ENCODE measurements at places on chromosomes 7 and 10. TPM values are rescaled to one million over a fixed set of nuclear protein-coding genes. Genes with fewer than 3 reads are reported as not detected.

DNA sequence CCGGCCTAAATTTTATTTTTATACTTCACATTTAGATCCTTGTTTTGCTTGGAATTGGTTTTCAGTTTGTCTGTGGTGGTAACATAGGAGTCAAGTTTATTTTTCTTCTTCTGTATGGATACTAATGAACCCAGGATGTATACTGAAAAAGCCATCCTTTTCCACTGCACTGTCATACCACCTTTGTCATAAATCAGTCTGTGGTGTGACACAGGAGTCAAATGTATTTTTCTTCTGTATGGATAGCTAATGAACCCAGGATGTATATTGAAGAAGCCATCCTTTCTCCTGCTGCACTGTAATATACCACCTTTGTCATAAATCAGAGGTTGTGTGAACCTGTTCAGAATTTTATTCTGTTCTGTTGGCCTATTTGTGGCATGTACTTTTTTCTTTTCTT is 21.4 kb downstream of the VPS26A start:
- H3K27me3 ChIP-seq, result no peaks in the 10 kb centered on the region
- H3K4me3 ChIP-seq, result no peak overlapping the region
- no peak for DNase-seq
- no peak overlapping the region for H3K27ac ChIP-seq
- no peaks in the 10 kb centered on the region for H3K36me3 ChIP-seq

DNA sequence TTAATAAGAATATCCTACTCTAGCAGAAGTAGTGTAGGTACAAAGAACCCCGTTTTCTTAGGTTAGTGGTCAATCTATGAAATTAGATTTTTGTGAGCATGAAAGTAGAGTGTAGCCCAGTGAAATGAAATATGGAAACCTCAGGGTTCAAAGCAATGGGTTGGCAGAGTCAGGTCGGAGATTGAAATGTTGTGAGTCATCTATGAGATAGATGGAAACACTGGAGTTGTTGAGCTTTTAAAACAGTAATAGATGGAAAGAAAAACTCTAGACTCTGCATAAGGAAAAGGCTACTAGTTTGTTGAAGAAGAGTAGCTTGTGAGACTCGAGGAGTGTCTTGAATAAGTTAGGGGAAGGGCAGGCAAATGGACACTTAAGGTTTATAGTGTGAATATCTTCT is 251.9 kb downstream of the EXOC4 start:
- H3K4me3 ChIP-seq, result no peak overlapping the region
- no peaks in the 10 kb centered on the region for H3K27me3 ChIP-seq
- DNase-seq, result no peak
- H3K36me3 ChIP-seq, result no peaks in the 10 kb centered on the region
- H3K4me1 ChIP-seq, result peaks cover 7% of the 10 kb centered on the region
- H3K27ac ChIP-seq, result no peak overlapping the region

DNA sequence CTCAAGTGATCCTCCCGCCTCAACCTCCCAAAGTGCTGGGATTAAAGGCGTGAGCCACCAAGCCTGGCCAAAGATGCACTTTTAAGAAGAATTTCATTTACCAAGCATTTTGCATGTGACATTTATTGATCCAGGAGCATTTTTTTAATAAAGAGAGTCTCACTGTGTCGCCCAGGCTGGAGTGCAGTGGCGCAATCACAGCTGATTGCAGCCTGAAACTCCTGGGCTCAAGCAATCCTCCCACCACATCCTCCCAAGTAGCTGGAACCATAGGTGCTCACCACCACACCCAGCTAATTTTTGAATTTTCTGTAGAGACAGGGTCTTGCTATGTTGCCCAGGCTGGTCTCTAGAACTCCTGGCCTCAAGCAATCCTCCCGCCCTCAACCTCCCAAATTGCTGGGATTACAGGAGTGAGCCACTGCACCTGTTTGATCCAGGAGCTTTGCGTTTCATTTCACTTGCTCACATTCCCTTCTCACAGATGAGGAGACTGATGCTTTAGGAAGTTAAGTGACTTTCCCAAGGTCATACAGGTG is 4.4 kb upstream of the TBL2 start:
- no peaks in the 10 kb centered on the region for H3K27me3 ChIP-seq
- H3K27ac ChIP-seq, result no peak overlapping the region
- no peaks in the 10 kb centered on the region for H3K36me3 ChIP-seq
- H3K4me3 ChIP-seq, result no peak overlapping the region

Gene CLRN3
- total RNA-seq, result not detected

- H3K36me3 ChIP-seq, result no peaks in the 10 kb centered on the region
- no peak overlapping the region for H3K4me3 ChIP-seq
These were observed 34.5 kb downstream of the ZNF503 start for GRCh38 chr10:75367021-75367487.

Gene CD36
- 346 TPM for total RNA-seq

- no peak for DNase-seq
- peaks cover 33% of the 10 kb centered on the region for H3K27me3 ChIP-seq
- H3K4me3 ChIP-seq, result no peak overlapping the region
- H3K27ac ChIP-seq, result no peak overlapping the region
These were observed 174.1 kb upstream of the TNRC18 start for GRCh38 chr7:5597772-5598171.

DNA sequence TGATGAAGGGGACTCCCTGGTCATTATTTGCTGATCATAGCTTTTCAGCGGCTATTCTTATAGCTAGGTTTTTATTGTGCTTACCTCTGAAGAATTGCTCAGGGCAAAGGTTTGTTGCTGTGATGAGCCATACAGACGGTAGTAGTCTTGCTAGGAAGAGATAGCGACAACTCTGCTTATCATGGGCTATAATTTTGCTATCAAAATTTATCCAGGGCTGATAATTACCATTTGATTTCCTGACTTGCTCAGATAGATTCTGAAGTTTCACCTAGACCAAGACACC is 103.9 kb downstream of the CFAP58 start:
- H3K4me3 ChIP-seq, result no peak overlapping the region
- H3K4me1 ChIP-seq, result no peaks in the 10 kb centered on the region
- no peak for DNase-seq
- H3K36me3 ChIP-seq, result no peaks in the 10 kb centered on the region
- H3K27ac ChIP-seq, result no peak overlapping the region

DNA sequence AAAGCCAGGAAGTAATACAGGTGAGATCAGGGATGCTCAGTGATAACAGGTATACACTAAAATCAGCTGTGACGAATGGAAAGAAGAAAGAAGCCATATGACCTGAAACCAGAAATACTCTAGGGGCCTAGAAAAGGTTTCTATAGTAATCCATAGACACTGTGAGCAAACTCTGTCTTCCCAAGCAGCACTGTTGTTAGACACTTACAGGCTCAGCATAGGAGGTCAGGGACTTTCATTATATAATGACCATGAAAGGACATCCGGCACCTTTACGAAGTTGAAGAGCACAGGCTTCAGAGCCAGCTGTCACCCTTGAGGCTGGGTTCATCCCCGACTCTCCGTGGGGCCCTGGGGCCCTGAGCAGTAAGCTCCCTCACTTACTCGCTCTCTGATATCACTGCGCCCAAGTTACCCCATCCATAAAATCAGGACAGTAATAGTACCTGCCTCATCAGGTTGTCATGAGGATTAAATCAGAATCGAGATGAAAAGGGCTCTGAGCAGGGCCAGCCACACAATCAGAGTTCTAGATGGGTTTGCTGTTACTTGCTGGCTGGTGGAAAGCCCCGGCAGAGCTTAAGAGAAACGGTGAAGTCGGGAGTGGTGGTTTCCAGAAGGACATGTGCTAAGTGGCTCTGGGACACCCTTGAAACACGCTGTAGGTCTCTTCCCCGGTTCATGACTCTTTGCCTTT is 79.5 kb downstream of the ITIH5 start:
- H3K4me3 ChIP-seq, result no peak overlapping the region
- DNase-seq, result no peak
- no peaks in the 10 kb centered on the region for H3K4me1 ChIP-seq
- no peaks in the 10 kb centered on the region for H3K27me3 ChIP-seq
- H3K27ac ChIP-seq, result no peak overlapping the region
- no peaks in the 10 kb centered on the region for H3K36me3 ChIP-seq

DNA sequence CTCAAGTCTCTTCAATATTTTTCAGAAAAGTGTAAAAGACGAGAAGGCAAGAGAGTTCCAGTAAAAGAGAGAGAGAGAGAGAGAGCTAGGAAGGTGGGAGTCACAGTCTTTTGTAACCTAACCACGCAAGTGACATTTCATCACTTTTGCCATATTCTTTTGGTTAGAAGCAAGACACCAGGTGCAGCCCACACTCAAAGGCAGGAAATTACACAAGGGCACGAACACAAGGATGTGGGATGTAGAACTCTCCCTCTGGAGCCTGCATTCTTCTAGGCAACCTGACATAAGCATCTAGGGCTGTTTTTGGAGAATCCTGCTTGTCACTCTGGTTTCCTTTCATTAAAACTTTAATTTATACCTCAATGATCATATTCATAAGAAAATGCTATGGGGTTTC is 1213.1 kb downstream of the DNAJB9 start:
- no peak overlapping the region for H3K4me3 ChIP-seq
- H3K4me1 ChIP-seq, result no peaks in the 10 kb centered on the region
- H3K27ac ChIP-seq, result no peak overlapping the region
